Neural crest cell (in vitro differentiated cells): ENCODE measurements at places on chromosomes 13 and 19. TPM values are rescaled to one million over a fixed set of nuclear protein-coding genes. Genes with fewer than 3 reads are reported as not detected.

- DNase-seq = no peak
Observed at GRCh38 chr13:21739771-21740170, 68.9 kb downstream of the FGF9 start.

Gene ATP4A
- not detected in 2 replicates for total RNA-seq

- no peak for DNase-seq
Observed at GRCh38 chr13:33934343-33934742, 116.4 kb downstream of the RFC3 start.

Gene KLK2
- not detected in 2 replicates for total RNA-seq

GRCh38 chr13:84279166-84279565 lies 396.9 kb upstream of the SLITRK1 start:
- DNase-seq = no peak

DNA sequence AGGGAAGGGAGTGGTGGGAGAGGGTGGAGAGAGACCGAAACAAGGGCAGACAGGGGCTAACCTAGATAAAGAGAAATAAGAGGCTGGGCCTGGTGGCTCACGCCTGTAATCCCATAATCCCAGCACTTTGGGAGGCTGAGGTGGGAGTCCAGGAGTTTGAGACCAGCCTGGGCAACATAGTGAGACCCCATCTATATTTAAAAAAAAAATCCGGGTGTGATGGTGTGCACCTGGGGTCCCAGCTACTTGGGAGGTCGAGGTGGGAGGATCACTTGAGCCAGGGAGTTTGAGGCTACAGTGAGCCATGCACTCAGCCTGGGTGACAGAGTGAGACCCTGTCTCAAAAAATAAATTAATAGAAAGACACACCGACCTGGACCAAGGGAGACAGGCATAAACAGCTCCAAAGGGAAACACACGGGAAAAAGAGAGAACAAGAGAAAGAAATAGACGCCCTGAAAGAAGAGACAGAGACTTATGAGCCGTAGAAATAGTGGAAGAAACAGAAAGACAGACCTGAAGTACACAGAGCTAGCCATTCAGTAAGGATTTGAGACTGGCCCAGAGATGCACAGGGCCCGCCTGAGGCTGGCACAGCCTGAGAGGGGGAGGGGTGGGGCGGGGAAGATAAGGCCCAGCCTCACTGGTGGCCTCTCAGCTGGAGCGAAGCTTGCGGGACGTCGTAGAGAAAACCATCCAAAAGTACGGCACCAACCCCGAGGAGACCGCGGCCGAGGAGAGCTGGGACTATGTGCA lies 2.2 kb downstream of the CD37 start:
- no peak for DNase-seq

Gene PTGIR
- not detected in 2 replicates for total RNA-seq

- no peak for DNase-seq
Observed at GRCh38 chr13:41017817-41018601, 1.1 kb downstream of the ELF1 start.

- DNase-seq = no peak
Observed at GRCh38 chr19:28882818-28883217, 330.1 kb downstream of the UQCRFS1 start.

DNA sequence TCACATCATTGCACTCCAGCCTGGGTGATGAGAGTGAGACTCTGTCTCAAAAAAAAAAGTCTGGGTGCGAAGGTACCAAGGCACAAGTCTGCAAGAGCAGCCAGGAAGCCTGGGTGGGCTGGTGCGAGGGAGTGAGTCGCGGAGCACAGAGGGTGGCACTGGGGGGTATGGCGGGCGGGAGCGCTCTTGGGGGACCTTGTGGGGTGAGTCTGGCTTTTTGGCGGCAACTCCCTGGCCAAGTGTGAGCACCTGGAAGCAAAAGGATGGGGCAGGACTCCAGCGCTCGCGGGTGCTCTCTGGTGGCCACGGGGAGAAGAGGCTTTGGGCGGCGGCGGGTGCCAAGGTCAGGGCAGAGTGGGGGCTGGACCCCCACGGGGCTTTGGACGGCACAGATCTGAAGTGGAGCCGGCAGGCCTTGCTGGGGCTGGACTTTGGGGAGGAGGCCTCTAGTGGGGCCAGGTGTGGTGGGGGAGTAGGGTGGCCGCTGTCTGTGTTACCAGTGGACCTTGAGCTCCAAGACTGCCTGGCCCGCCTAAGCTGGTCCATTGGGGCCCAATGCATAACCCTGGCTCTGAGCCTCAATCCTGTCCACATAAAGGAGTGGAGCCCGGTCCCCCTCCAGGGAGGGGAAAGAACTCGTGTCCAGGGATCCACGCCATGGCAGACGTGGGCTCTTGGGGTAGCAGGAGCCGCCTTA lies 1.6 kb downstream of the P2RY11 start:
- DNase-seq = peak; percentile 47

Gene JAK3
- 1.3 and 1.6 TPM in 2 replicates for total RNA-seq

- DNase-seq = no peak
Observed at GRCh38 chr19:58325311-58326022, 1.3 kb upstream of the ZSCAN22 start.

- no peak for DNase-seq
Observed at GRCh38 chr19:50854636-50855410, at the start of gene KLK3. Gene KLK3 (plus strand): TSS chr19:50854915. CDS start chr19:50854956, 41 bp downstream.

DNA sequence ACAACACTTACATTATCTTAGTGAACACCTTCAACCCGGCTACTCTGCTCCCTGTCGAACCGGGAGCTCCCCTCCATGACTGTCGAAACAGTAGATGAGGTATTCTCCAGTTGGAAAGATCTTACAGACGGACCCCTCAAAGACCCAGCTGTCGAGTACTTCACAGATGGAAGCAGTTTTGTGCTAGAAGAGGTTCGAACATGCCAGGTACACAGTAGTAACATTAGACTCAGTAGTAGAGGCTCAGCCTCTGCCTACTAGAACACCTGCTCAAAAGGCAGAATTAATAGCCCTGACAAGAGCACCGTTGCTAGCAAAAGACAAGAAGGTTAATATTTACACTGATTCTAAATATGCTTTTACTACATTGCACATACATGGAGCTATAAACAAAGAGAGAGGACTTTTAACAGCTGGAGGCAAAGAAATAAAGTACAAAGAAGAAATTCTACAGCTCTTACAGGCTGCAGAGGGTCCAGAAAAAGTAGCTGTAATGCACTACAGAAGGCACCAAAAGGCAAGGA lies 13.6 kb upstream of the SLC15A1 start:
- DNase-seq = no peak

DNA sequence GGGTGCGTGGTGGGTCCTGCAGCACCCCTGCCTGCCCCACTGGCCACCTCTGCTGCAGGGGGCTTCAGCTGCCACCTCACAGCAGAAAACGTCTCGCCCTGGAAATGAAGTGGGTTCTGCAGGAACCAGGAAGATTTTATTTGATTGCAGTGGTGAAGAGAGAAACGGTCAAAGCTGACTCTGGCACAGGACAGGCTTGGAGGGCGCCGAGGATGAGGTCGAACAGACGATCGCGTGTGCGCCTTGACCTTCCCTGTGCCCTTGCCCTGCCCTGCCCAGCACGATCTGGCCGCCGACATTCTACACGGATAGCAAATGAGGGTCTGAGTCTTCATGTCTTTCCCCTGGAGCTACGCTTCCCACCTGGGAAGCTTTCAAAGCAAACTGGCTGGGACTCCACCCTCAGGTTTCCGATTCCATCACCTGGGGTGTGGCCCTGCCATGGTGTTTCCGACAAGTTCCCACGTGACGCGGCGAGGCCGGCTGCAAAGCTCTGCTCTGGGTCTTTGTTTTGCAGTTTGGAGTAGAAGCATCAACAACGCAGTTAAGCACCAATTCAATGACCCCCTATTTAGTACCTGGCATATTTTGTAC lies 50.3 kb upstream of the TUBGCP3 start:
- DNase-seq = no peak

Gene KANK2
- 32.1 and 34.2 TPM in 2 replicates for total RNA-seq

GRCh38 chr13:30789166-30789862 lies 54.0 kb downstream of the ALOX5AP start:
- DNase-seq = no peak

GRCh38 chr13:105220063-105220462 lies 1315.4 kb downstream of the EFNB2 start:
- DNase-seq = no peak

GRCh38 chr13:112066624-112067004 lies 335 bp upstream of the SOX1 start:
- peak; percentile 89 for DNase-seq

- DNase-seq = no peak
Observed at GRCh38 chr13:67136157-67136556, 94.0 kb downstream of the PCDH9 start.

DNA sequence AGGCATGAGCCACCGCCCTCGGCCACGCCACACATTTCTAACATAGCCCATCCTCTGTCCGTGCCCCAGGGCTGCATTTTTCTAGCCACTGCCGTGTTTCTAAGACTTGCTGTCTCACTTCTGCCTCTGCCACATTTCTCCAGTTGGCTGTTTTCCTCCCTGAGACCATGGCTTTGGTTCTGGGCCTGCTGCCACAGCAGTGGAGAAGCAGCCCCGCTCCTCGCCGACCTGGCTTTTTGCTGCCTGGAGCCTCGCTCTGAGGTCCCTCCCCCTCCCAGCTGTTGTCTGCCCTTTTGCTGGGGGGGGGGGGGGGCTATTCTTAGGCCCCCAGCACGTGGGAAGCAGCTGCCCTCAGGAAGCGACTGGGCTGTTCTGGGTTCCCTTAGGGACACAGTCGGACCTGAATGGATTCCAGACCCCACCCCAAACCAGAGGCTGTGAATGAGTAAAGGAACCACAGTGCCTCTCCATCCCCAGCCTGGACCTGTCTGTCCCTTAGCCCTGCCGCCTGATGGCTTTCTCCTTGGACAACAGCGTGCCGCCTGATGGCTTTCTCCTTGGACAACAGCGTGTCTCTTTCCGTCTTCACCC lies 3.3 kb downstream of the GYS1 start:
- no peak for DNase-seq

GRCh38 chr19:4456476-4456842 lies 1.1 kb downstream of the UBXN6 start:
- DNase-seq = no peak

Gene GNA15
- total RNA-seq = not detected in 2 replicates

Gene MAST1
- total RNA-seq = 16.7 and 17.7 TPM in 2 replicates

DNA sequence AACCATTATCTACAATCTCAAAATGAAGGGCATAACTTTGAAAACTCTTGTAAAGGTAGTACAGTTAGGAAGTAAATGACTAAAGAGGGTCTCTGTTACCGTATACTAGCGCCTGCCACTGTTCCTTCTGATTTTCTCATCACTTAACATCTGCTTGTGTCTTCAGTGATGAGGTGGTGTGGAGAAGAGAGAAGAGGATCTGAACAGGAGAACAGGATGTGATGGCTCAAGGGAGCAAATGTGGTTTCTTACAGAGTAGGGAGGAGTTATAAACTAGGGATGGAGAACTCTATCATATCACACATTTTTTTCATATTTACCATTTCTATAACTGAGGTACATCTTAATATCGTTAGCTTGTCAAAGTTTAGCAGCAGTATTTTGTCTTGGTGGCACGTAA lies 1.1 kb downstream of the KCTD4 start:
- no peak for DNase-seq

Gene SERPINE3
- total RNA-seq = not detected in 2 replicates
